ENCODE measurements at places on chromosomes 7 and 10.

DNA sequence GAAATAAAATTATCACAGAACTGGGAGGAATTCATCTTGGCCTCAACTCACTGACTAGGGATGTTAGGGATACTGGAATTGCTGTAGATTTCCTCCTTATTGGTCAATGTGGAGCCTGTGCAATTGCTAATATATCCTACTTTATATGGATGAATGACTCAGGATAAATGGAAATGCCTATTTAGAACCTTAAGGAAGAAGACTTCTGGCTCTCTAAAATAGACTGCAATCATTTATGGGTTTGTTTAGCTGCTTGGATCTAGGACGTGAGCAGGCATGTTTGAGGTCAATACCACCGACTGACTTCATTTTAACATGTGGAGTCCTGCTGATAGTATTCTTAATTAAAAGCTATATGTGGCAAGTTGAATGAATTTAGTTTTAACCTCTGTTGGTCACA is 1040.1 kb upstream of the LRRN3 start:
- DNase-seq, result no peak

- DNase-seq, result no peak
These were observed 106.4 kb upstream of the SDK1 start for GRCh38 chr7:3194501-3195141.

DNA sequence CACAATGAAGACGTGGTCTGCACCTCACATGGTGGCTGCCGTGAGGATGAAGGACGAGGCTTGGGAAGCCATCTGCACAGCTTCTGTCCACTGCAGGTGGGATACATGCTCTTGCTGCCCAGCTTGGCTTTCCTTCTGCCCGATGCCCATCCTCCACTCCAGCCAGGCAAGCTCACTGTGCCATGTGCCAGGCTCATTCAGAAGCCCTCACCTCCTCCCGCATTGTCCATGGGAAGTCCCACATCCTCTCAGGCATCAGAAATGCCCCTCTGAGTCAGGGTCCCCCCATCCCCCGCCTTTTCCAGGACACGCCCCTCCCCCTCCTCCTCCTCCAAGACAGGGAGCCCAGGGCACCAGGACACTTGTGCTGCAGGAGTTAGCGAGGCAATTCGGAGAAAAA is 4.6 kb upstream of the NOM1 start:
- DNase-seq, result no peak

- DNase-seq, result no peak
These were observed 12.7 kb upstream of the FOXL3 start for GRCh38 chr7:277228-277627.

DNA sequence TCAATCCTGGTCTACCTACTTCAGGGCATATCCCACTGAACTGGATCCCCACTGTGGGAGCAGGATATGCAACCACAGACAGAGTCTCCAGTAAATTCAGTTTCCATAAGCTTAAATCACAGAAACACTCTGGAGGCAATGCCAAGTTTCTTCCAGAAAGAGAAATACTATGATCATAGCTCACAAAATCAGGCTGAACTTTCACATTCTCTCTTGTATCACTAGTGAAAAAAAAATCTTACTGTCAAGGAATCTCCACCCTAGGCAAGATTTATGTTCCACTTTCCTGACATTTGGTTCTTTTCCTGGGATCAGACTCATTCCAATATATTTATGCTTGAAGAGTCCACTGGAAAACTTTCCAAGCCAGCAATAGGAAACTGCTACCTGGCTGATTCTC is 749.0 kb downstream of the SUGCT start:
- no peak for DNase-seq

- DNase-seq, result no peak
These were observed 20.8 kb downstream of the GHRHR start for GRCh38 chr7:30984359-30985107.

DNA sequence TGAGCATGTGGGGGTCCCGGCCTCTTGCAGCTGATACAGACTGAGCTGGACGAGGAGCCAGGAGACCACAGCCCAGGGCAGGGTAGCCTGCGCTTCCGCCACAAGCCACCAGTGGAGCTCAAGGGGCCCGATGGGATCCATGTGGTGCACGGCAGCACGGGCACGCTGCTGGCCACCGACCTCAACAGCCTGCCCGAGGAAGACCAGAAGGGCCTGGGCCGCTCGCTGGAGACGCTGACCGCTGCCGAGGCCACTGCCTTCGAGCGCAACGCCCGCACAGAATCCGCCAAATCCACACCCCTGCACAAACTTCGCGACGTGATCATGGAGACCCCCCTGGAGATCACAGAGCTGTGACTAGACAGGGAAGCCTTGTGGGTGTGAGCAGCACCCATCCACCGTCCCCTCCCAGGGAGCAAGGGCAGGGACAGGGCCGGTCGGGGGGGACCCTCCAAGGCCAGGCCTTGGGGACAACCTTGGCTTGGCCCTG is 36.1 kb downstream of the PSAP start:
- DNase-seq, result no peak

- DNase-seq, result no peak
These were observed 14.7 kb upstream of the FAM171A1 start for GRCh38 chr10:15385552-15386455.

- DNase-seq, result no peak
These were observed 920.9 kb downstream of the LRMDA start for GRCh38 chr10:76352300-76352699.

DNA sequence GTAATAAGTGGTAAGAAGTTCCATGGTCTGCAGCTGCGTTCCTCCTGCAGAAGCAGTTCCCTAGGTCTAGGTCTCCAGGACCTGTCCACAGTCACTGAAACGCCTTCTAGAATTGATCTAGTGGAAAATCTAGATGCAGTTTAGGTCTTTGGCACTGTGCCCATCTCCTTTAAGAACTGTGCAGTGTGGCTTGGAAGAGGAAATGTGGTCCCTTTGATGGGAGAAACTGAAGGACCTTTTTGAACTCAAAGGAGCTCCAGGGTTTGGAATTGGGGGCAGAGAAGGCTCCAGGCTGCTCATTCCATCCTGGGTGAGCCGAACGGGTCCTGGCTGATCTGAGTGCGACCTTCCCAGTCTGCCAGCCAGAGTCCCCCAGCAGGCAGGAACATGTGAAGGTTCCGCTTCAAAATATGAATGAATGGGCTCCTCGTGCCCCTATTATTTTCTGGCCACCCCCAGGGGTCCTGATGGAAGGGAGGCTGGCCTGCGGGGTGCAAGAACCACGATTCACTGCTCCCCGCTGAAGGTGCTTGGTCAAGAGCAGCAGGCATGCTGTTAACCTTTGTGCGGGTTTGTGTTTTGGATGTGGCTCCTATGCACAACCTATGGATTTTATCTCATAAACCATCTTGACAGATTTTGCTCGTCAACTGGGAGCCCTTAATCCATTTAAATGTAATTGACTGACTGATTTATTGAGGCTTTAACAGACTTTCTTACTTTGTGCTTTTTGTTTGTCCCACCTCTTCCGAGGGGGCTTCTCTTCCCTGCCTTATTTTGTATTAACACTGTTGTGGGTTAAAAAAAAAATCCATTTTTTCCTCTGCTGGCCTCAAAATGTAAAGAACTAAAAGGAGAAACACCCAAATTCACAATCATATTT is 36.7 kb downstream of the ZNF467 start:
- no peak for DNase-seq

GRCh38 chr10:17199351-17199804 is 2.1 kb downstream of the TRDMT1 start:
- no peak for DNase-seq
